ENCODE measurements at places on chromosomes 1 and 21. TPM values are rescaled to one million over a fixed set of nuclear protein-coding genes. Genes with fewer than 3 reads are reported as not detected.

Gene OR2T29
- total RNA-seq = not detected

DNA sequence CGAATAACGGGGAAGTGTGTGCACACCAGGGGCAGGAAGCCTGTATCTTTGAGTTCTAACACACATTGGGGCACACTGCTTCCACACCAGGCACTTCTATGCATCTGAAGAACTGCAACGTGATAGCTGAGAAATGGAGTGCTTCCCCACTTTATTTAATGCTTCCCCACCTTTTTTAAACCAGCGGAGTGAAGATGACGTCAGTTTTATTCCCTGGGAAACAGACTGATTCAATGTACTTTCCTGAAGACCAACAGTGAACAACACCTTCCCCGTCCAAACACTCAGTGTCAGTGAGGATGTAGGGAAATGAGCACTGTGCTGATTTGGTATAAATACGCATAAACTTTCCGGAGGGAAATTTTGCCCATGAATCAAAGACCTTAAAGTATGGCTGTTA lies 87.1 kb downstream of the PGBD5 start:
- DNase-seq = no peak

- DNase-seq = no peak
Observed at GRCh38 chr1:223227486-223228196, 84.6 kb upstream of the TLR5 start.

GRCh38 chr1:179101566-179101965 lies 19.7 kb downstream of the TOR3A start:
- DNase-seq = no peak

Gene ST6GALNAC3
- 2.4 TPM for total RNA-seq

DNA sequence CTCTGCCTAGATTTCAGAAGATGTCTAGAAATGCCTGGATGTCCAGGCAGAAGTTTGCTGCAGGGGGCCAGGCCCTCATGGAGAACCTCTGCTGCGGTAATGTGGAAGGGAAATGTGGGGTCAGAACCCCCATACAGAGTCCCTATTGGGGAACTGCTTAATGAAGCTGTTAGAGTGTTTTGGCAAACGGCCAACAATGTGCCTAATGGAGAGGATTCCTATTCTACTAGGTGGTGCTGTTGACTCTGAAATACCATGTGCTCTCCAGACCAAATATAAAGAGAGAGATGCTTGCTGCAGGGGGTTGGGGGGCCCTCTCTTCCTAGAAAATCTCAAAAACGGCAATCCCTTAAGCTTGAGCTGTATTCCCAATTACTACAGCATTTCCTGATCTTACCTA lies 57.1 kb upstream of the DR1 start:
- no peak for DNase-seq

GRCh38 chr1:223189903-223190724 lies 47.1 kb upstream of the TLR5 start:
- DNase-seq = no peak

GRCh38 chr1:66503841-66504470 lies 30.0 kb upstream of the SGIP1 start:
- DNase-seq = no peak

GRCh38 chr1:228429007-228429406 lies 12.3 kb upstream of the TRIM17 start:
- DNase-seq = no peak

DNA sequence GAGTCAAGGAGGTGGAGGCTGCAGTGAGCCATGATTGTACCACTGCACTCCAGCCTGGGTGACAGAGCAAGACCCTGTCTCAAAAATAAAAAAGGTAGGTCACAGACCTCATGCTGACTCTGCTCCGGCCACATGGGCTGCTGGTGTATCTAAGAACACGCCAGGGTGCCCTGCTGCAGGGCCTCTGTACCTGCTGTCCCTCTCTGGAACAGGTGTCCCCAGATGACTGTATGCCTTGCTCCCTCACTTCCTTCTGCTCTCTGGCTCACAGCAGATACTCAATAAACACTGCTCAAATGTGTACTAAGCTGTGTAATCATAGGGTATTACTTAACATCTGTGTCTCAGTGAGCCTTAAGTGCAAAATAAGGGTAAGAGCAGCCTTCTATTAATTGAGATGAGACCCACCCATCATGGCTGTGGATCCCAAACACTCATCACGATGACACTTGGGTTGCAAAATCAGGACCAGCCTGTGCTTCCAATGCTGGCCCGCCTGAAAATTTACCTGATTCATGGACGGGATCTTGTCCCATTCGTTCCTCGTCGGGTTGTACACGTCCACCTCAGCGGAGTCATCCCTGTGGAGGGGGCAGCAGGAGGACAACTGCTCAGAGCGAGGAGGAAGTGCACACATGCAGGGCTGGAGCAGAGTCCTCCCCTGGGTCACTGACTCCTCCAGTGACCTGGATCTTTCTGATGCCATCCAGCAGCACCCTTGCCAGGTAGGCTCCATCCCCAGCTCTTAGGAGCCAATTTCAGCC lies 7.5 kb downstream of the KLHL21 start:
- no peak for DNase-seq

- DNase-seq = no peak
Observed at GRCh38 chr1:180571832-180572636, 13.3 kb downstream of the OVAAL start.
